ENCODE measurements at places on chromosomes 6 and 20.

DNA sequence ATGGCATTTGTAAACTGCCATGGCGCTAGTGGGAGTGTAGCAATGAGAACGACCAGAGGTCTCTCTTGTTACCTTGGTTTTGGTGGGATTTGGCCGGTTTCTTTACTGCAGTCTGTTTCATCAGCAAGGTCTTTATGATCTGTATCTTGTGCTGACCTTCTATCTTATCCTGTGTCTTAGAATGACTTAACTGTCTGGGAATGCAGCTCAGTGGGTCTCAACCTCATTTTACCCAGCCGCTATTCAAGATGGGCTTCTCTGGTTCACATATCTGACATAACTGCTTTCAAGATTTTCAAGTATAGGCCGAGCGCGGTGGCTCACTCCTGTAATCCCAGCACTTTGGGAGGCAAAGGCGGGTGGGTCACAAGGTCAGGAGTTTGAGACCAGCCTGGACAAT lies 1.9 kb upstream of the SFT2D1 start:
- DNase-seq, result no peak

- DNase-seq, result no peak
Observed at GRCh38 chr6:32177183-32177787, 920 bp upstream of the RNF5 start.

DNA sequence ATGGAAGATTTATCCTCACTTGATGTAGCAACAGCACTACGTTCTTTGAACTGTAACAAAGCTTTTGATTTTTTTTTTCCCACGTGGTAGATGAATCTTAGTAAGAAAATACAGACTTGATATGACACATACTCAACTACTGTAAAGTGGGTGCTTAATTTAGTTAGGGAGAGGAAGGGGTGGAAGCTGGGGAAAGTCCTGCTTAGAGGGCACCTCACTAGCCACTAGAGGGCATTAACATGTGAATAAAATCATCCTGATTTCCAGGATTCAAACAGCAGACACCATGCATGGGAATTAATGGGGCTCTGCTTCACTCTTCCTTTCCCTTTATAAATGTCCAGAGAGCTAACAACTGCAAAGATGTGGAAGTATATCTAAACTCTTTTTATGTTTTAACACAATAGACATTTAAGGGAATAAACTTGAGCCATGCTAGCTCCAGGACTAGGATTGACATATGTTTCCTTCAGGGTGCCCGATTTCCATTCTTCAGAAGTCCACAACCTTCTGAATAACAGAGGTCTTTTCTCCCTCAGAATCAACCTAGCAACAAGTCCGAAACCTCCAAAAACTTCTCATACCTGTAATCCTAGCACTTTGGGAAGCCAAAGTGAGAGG lies 250.1 kb downstream of the ATXN1 start:
- DNase-seq, result no peak

DNA sequence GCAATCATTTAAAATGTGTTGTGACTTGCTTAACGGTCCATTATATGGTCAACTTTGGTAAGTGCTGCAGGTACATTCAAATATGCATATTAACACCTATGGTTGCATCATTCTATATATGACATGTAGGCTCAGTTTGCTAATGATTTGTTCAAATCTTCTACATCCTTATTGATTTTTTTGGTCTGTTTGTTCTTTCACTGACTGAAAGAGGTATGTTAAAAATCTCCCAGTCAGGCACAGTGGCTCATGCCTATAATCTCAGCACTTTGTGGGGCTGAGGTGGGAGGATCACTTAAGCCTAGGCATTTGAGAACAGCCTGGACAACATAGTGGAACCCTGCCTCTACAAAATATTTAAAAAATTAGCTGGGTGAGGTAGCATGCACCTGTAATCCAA lies 29.2 kb downstream of the PIGU start:
- no peak for DNase-seq

- DNase-seq, result no peak
Observed at GRCh38 chr6:113258771-113259170, 598.4 kb upstream of the MARCKS start.

- DNase-seq, result peak; percentile 46
Observed at GRCh38 chr6:28258877-28259777, at the start of gene NKAPL. Gene NKAPL, plus strand, starts transcription at chr6:28259297. Its CDS starts 75 bp downstream, at chr6:28259372.

DNA sequence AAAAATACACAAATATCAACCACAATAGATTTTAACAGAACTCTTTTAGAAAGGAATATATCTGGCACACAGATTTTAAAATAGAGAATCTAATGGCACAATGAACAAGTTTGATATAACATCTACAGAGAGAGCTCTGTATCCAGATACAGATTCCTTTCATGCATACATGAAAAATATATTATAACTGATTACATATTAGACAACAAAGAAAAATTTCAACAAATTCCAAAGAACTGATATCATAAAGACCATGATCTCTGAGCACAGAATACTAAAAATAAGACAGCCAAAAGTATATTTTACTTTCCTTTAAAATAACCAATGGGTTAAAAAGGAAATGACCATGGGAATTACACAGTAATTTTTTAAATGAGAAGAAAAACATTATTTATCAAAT lies 74.1 kb upstream of the MAP7 start:
- no peak for DNase-seq

GRCh38 chr20:35992713-35993335 lies 24.4 kb downstream of the CNBD2 start:
- DNase-seq, result no peak

- DNase-seq, result no peak
Observed at GRCh38 chr6:73866305-73866704, 170.3 kb downstream of the CD109 start.

DNA sequence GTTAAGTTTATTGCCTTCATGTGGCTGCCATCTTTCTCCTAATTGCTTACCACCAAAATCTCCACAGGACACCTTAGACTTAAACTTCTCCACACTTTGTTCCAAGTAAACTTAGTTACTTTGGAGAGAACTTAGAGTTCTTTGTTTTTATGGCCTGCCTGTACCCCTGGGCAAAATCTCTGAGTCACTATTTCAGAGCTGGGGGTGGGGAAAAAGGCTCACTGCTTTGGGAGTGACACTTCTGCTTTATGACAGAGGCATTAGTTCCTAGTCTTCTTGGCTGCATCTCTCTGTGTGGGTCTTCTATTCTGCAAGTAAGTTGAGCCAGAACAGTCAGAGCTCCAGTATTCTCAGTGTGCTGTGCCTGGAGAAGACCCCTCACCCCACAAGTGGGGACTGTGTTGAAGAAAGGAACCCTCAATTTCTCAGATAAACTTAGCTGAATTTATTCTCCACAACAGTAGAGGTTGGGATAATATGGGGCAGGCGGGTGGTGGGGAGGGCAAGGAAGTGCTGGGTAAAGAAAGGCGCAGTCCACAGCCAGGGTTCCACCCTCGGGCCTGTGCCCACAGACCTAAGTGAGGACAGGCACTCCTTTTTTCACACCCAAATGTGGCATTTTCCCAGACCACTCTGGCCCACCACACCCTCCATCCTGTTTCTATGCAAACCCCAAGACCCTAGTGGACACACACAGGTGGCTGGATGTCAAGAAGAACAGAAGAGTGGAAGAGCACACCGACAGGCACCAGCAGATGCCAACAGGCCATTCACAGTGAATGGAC lies 636.6 kb upstream of the MAN1A1 start:
- DNase-seq, result no peak

DNA sequence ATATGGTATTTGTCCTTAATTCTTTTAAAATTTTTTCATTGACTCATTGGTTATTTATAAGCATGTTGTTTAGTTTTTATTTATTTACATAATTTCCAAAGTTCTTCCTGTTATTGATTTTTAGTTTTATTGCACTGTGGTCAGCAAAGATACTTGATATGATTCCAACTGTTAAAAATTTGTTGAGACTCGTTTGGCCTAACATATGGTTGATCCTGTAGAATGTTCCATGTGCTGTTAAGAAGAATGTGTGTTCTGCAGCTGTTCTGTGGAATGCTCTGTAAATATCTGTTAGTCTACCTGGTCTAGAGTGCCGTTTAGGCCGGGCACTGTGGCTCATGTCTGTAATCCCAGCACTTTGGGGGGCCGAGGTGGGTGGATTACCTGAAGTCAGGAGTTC lies 197.7 kb downstream of the CD109 start:
- no peak for DNase-seq

DNA sequence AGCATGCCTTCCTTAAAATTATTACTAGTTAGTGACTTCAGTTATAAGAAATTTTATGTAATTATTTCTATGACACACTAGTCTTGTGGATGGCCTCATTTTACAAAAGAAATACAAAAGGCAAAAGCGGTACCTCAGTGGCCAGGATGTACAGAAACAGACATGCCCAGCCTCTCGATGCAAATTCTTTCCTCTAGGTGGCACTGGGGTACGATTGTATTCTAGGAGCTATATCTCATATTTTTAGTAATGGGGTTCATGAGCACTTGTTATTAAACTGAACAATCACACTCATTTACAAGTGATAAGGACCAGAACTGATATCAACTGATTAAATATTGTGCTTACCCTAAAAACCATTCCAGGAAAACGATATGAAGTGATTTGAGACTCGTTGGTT lies 59.8 kb downstream of the SOD2 start:
- no peak for DNase-seq

DNA sequence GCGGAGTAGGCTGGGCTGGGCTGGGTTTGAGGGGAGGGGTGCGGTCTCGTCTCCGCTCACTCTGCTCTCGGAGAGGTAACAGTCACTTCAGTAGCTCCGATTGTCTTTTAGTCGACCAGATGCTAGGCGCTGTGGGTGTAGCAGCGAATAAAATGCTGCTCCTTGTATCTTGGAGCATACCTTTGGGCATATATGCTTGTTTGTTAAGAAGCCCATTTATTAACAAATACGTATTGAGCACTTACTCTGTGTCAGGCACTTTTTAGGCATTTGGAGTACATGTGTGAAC lies 545 bp downstream of the ACTR5 start:
- DNase-seq, result no peak

DNA sequence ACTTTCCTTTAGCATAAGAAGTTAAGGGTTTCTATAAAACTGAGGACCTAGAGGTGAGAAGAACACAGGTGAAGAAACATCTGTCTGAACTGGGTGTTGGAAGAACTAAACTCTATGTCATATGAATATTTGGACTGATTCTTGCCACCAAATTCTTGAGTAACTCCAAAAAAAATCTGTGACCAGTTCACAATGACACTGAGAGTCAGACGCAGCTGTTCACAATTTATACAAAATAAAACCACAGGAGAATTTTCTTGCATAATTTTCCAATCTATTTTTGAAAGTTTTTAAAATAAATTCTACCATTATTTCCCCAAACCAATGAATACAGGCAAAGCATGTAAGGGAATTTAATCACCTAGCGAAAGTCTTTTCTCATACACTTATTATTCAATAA lies 148.1 kb upstream of the TCF21 start:
- DNase-seq, result no peak

- no peak for DNase-seq
Observed at GRCh38 chr6:143215363-143215762, 154.7 kb downstream of the AIG1 start.

GRCh38 chr20:1651268-1652058 lies 6.1 kb downstream of the SIRPG start:
- DNase-seq, result no peak

GRCh38 chr6:12472601-12473038 lies 182.5 kb downstream of the EDN1 start:
- DNase-seq, result no peak

GRCh38 chr6:35258858-35259193 lies 709 bp upstream of the ZNF76 start:
- DNase-seq, result no peak

- DNase-seq, result no peak
Observed at GRCh38 chr6:47727391-47727790, 29.0 kb downstream of the ADGRF4 start.

- no peak for DNase-seq
Observed at GRCh38 chr20:57211406-57211805, 55.0 kb downstream of the BMP7 start.

GRCh38 chr6:33815854-33816253 lies 12.1 kb upstream of the MLN start:
- no peak for DNase-seq

DNA sequence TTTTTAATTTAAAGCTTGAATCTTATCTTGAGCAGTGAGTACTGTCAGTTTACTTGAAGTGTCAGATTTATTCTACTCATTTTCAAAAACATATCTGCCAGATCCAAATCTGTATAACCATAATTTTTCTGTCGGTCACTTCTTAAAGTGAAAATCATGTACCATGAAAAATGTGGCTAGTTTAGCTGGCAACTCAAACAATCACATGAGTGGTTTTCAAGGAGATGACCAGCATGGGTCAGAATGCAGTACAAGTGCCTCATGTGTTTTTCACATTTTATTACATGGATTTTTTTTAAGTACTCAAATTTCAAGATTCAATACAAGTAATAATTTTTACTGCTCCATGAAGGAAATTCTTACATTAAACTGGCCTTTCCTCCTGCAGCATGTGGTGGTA lies 11.0 kb upstream of the SAMD5 start:
- no peak for DNase-seq

- DNase-seq, result no peak
Observed at GRCh38 chr6:43762410-43762768, 7.6 kb upstream of the VEGFA start.

DNA sequence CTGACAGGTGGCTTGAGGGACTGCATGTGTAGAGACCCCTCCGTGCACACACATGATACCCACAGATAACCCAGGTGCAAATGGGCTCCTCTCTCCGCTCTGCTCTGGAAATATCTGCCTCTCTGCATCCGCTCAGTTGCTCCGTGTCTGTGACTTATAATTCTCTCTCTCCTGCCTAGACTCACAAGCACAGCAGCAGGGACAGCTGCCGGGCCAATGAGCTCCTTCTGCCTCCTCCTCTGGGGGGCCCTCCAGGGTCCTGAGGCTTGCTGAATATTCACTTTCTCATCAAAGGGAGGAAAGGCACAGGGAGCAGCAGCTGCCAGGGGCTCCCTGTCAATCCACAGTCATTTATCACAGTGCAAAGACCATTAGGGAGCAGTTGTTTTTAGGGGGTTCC lies 24.1 kb downstream of the LRFN2 start:
- no peak for DNase-seq

- DNase-seq, result no peak
Observed at GRCh38 chr6:116557893-116558292, 4.3 kb downstream of the CALHM4 start.

DNA sequence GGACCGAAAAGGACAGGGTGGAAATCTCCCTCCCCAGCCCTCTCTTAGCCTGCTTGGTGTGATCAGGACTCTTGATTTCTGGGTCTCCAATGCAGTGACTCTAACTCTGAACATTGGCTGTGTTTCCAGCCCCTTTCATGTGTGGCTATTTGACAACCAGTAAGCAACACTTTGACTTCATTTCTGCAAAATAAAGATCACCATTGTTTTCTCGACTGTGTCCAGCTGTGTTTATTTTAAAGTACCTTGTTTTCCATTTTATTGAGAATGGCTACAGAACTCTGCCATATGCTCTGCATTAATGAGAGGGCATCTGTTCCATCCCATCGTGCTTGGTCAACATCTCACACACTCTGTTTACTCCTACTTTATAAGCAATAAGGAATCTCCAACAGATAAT lies 60.9 kb upstream of the TAGAP start:
- no peak for DNase-seq

GRCh38 chr6:150368762-150369161 lies at the start of gene IYD:
Gene IYD, plus strand, starts transcription at chr6:150369012. Its CDS starts 20 bp downstream, at chr6:150369032.
- no peak for DNase-seq

GRCh38 chr6:17336425-17336824 lies 55.3 kb downstream of the RBM24 start:
- no peak for DNase-seq

GRCh38 chr6:3669916-3670315 lies 81.6 kb downstream of the PXDC1 start:
- DNase-seq, result no peak

GRCh38 chr20:60838297-60838696 lies 413.8 kb upstream of the CDH4 start:
- DNase-seq, result no peak
